Skin of body (tissue), 3 donors: ENCODE measurements at places on chromosomes 7 and 10.

DNA sequence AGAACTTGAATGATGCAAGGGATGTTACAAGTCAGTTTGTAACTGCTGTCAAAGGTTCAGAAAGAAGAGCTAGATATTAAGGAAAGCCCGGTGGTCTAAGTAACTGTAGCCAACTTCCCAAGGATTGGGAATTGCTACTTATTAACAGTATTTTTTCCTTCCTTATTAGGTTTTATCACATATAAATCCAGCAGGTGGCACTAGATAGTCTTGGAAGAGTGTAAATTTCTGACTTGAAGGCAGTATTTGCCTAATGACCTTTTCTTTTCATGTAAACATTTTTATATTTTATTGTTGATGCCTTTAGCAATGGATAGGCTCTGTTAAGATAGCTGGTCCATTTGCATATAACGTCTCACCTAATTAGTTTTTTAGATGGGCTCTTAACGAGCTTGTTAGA, 51.2 kb downstream of the ANLN start:
- DNase-seq, result no peak

DNA sequence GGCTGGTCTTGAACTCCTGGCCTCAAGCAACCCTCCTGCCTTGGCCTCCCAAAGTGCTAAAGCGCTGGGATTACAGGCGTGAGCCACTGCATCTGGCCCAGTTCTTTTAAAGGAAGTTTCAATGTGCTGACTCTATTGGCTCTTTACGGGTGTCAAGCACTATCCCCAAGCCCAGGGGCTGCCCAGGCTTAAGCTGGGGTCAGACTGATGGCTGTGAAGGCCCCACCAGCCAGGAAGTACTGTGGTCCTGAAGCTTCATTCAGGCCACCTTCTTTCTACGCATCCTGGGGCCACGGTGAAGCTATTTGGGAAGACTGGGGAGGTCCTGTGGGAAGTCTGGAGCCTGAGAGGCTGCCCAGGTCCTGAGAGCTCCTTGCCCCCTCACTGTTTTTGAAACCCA, 8.0 kb downstream of the GPR15LG start:
- no peak for DNase-seq

DNA sequence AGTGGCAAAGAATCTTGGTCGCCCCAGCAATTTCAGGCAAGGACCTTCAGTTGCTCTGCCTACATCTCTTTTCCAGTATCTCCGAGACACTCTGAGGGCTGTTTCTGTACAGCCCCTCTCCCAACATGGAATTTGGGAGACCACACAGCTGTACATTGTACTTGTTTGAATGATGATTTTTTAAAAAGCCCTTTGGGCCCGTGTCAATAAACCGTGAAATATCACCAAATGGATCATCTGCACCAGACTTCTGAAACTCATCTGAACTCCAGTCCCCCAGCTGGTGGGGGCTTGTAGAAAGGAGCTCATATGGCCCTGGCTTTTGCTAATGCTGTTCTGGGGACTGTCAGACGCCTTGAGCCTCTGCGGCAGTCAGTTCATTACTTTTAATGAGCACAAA, 374.9 kb downstream of the BBS9 start:
- DNase-seq, result no peak

- DNase-seq, result no peak
These were observed 143.2 kb upstream of the PCBD1 start for GRCh38 chr10:71031603-71032002.

DNA sequence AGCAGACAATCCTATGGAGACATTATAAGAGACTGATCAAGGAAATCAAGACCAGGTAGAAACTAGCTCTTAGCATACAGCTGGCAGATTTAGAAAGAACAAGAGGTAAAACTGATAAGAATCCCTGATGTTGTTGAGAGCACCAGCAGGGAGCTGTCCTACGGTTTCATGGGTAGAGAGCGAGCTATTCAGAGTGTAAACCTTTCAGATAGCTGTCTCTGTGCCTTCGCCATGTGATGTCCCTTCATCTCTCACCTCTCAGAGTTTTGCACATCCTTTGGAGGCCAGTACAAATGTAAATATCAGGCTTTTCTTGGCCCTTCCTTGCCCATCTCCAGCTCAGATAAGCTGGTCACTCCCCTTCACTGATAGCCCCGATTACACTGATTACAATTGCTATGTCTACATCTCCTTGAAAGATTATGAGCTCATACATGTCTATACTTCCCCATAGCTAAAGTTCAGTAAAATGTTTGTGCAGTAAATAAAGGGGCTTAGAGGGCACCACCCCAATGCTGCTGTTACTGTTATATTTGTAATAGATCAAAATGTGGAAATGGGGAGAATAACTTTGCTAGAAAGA, 21.9 kb downstream of the THSD7A start:
- DNase-seq, result no peak

GRCh38 chr7:100568176-100568895, 5.4 kb downstream of the SAP25 start:
- DNase-seq, result no peak

DNA sequence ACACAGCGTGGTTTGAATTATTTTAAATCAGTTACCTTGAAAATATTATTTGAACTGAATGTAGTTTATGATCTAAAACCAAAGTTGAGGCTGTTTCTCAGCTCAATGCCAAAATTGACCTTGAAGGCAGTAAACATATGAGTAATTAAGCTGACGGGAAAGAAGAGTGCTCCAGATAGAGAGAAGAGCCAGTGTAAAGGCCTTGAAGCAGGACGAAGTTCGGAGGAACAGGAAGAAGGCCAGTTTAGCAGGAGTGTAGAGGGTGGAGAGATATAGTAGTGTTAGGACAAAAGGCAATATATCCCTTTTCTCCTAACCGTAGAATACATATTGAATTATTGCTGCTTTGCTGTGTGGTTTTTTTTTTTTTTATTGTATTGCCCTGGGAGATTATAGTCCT, 63.2 kb downstream of the CYP51A1 start:
- no peak for DNase-seq

DNA sequence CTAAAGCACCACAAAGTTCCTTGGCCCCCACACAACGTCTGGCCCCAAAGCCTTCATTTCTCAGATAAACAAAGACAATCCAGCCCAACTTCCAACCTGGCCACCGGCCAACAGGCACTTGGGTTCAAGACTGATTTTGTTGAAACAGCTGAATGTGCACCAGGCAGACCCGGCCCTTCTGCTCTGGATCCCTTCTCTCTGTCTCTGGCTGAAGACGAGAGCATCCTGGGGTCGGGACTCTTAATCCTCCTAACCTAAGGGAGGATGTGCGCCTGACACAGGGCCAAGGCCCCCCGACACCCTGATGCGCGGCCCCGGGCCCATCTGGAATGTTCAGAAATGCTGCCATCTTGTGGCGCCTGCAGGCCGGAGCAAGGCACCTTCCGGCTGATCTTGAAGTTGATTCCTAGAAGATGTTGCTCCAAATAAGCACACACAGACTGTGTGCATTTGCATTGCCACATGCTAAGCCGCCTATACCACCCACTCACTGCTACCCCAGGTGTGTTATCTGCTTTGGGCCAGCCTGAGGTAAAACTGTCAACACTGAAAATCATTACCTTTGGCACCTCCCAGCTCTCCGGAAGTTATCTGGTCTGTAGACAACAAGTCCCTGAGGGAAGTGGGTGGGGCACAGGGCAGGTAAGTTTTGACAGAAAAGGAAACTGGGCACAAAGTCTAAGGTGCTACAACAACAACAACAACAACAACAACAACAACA, 98.4 kb upstream of the HABP2 start:
- peak; percentile 79 for DNase-seq

DNA sequence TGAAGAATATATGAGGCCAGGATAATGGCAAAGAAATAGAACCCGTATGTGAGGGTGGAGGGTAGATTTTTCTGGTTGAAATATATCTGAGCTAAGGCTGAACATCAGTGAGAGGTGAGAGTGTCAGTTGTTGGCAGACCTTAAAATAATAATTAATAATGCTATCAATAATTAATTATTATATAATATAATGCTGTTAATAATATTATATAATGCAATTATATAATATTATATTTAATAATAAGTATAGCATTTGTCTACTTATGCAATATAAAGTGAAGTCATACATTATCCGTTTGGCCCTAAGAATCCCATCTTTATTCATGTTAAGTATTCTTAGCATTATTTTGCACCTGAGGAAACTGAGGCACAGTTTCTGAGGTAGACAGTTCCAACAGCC, 269.9 kb upstream of the FZD8 start:
- no peak for DNase-seq

DNA sequence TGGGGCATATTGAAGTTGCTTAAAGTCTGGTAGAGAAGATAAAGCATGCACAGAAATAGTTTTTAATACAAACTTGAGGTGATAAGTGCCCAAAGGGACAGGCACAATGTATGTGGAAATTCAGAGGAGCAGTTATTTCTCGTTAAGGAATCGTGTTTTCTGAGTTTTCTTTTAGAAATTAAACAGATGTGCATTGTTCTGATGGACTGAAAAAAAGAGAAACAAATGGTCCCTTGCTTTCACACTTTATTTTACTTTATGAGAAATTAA, 45.6 kb downstream of the CNNM2 start:
- no peak for DNase-seq

GRCh38 chr10:132113206-132113605, 47.5 kb downstream of the JAKMIP3 start:
- no peak for DNase-seq

DNA sequence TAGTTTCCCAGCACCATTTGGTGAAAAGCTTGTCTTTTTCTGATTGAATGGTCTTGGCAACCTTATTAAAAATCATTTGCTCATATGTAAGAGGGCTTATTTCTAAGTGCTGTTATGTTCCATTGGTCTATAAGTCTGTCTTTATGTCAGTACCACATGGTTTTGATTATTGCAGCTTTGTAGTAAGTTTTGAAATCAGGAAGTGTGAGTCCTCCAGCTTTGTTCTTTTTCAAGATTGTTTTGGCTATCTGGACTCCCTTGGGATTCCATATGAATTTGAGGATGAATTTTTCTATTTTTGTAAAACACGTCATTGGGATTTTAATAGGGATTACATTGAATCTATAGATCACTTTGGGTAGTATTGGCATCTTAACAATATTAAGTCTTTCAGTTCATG, 5.4 kb downstream of the KIF11 start:
- no peak for DNase-seq

- DNase-seq, result no peak
These were observed 44.2 kb upstream of the RNF148 start for GRCh38 chr7:122746948-122747347.

DNA sequence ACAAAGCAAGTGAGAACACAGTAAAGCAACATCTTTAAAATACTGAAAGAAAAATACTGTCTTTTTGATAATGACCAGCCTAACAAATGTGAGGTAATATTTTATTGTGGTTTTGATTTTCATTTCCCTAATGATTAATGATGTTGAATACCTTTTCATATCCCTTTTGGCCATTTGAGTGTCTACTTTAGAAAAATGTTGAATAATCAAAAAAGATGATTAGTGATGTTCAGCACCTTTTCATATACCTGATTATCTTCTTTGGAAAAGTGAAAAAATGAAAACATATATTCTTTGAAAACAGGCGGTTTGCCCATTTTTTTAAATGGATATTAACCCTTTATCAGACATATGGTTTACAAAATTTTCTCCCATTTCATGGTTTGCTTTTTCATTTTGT, 32.2 kb upstream of the EPHB6 start:
- DNase-seq, result no peak

DNA sequence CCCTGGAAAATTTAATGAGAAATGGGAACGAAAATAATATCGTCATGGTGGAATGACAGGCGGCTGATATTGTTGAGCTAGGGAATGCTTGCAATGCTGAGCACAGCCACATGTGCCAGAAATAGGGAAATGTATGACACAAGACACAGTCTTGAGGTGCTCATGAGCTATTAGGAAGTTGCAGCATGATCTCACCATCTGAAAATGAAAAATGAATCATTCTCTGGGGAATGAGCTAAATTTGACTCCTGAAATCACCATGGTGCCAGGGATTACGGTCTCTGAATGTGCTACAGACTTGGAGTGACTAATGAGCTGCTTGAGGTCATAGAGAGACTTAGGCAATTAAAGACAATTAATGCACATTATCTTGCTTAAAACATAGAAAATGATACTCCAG, 845.0 kb downstream of the CNTNAP2 start:
- DNase-seq, result peak; percentile 5

DNA sequence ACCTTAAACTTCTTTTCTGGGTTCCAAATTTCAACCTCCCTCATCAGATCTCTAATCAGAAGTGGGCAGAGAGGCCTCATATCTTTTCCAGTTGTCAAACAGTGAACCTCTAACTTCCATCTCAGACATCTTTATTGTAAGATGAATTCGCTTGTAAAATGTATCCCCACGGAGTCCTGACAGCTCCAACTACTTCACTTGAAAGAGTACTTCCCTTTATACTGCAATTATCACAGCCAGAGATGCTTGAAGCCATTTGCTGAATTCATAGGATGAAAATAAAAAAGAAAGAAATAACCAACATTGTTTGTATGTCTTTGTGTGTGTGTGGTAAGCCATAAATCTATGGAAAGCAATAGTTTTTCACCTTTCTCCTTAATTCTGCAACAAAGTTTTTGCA, 175.2 kb downstream of the GRM3 start:
- no peak for DNase-seq

DNA sequence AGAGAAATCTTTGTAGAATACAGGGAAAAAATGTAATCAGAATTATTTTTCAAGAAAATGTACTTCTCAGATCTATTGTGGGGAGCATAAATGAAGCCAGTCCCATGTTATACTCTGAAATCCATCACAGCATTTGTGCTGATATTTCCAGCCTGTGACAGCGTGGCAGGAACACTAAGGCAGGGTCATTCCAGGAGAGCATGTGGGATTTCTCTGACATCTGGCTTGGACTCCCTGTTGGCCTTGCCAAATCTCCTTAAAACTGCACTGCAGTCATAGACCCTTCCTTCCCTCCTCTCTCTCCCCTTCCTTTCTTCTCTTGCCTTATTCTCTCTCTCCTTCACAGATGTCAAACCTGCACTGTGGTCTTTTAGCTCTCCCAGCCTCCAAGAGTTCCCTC, 6.5 kb upstream of the TSPAN13 start:
- DNase-seq, result peak; percentile 47

GRCh38 chr10:24884316-24884715, 68.1 kb downstream of the PRTFDC1 start:
- no peak for DNase-seq

GRCh38 chr7:18467011-18467410, 28.5 kb upstream of the HDAC9 start:
- no peak for DNase-seq

- no peak for DNase-seq
These were observed 61.7 kb upstream of the PAX2 start for GRCh38 chr10:100683545-100684300.

DNA sequence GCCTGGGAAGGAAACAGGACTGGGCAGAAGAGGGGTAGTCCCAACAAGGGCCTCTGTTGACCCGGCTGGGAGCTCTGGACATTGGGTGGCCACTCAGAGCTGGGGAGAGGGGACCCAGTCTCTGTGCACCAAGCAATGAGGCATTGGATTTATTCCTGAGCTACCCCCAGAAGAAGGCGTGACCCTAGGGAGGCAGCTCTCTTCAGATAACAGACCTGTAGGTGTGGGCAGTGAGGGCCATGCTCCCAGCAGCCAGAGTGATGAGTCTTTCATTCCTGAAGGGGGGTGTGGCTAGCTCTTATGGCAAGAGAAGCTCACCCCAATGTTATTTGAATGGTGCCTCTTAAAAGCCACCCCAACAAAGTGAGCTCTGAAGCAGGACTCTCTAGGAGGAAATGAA, 20.4 kb downstream of the TEX36 start:
- no peak for DNase-seq

GRCh38 chr10:15202639-15203038, 34.1 kb upstream of the NMT2 start:
- DNase-seq, result no peak
